Fibroblast of skin of back (primary cell): ENCODE measurements at places on chromosomes 2 and 18.

DNA sequence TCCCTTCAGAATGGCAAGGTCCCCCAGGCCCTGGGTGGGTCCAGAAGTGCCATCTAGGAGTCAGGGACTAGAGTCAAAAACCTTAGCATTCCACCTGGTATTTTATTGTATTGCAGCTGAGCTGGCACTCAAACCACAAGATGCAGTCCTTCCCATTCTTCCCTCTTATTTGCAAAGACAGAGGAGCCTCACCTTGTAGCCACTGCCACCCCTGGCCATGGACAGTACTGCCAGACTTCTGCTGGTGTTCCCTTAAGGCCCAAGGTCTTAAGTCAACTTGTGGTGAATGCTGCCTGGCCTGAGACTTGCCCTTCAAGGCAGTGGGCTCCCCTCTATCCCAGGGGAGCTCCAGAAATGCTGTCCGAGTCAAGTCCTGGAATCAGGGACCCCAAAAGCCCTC lies 6.9 kb downstream of the UGT1A10 start:
- DNase-seq: no peak

DNA sequence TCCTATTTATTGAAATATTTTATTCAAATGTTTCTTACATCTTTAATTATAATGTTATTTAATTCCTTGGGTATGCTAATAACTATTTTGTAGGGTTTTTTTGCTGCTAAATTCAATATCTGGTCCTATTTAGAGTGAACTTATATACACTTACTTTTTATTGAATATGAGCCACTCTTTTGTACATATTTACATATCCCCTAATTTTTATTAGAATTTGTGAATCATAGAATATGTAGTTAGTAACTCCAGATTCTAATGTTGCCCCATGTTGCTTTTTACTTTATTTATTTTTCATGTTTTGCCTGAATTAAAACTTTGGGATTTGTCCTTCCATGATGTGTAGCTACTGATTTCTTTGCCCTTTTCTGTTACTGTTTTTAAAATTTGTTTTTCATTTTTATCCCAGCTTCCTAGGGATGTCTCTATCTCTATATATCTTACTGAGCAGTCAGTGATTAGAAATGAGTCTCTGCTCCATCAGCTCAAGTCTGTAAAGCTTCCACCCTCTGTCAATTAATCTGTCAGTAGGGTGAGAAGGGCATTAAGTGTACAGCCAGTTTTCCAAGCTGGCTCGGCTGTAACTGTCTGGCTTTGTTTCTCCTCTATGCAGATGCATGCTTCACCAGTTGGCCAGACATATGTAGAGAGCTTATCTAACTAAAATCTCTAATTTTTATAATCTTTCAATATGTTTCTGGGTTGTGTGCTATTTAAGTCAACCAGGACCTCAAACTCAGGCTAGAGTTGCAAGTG lies 256.9 kb downstream of the CDH19 start:
- DNase-seq: no peak

DNA sequence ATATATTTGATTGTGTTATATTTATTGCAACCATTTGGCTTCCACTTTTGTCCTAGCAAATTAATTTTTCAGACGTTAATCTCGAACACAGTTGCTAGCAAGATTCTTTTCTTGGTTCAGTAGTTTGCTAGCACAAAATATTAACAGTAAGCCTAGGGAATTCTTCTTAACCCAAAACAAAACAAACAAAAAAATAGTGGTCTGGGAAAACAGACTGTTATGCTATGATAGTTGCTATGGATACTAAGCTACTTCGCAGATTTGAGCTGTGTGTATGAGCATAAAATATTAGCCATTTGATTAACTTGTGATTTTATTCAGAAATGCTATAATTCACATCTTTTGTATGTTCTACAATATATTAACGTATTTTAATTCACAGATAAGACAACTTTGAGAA lies 541.5 kb upstream of the NETO1 start:
- no peak for DNase-seq

DNA sequence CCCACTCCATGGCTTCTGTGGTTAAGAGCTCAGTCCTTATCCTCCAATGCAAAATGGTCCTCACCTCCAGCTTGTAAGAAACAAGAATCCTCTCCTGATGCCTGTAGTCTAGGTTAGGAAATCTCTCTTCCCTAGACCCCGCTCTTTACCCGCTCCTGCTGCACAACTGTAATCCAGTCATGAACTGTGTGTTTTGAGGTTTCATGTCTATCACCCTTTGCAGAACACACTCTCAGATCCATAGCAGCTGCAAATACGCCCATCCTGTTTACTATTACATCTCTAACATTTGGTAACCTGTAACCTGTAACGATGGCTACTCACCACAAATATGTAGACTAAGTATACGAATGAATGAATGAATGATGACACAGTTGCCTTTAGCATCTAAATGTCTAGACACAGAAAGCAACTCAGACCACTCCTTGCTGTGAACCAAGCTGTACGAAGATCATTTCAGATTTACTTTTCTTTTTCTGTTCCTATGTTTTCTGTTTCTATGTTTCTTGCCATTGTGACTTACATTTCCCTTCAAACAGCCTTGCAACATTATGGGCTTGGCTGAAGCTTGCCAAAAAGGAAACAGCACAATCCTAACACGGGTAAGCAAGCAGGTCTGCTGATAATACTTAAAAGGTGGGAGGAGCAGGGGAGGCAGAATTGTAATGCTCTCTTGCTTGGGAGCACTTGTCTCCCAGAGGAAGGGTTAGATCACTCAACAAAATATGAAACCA lies 53.7 kb downstream of the EPHA4 start:
- DNase-seq: no peak
